ENCODE measurements at places on chromosomes 7 and 10.

DNA sequence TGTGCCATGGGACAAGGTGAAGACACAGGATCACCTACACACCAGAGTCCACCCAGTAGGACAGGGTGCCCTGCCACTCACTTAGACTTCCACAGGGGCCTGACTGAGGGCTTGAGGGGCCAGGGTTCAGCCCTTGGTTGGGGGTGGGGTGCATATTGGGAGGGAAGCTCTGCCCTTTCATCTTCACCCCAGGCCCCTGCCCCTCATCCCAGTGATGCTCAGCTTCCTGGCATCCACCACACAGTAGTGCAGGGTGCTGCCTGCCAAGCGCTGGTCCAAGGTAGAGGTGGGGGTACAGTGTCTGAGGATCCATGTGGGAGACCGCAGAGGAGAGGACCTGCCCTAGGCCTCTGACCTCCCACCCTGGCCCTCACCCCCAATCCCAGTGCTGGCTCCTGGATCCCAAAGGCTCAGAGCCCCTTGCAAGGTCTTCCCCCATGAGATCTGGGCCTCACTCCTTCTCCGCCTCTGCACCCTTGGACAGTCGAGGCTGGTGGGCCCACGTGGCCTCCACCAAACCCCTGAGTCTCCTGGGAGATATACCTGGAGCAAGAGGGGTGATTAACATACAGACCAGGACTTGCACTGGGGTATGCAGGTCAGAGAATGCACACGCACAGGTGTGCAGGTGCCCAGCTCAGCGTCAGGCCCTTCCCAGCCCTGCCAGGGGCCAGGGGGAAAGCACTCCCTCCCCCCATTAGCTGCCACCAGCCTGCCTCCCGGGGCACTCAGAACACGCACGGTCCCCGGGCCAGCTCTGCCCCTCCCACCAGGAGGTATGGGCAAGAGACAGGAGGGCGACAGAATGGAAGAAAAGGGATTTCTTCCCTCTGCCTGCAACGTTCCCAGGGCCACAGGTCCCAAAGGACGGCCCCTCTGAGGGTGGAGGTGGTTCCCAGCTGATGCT lies 8.6 kb upstream of the IRF5 start:
- no peak for DNase-seq

- DNase-seq, result peak; percentile 43
Observed at GRCh38 chr7:15214976-15215375, 312.4 kb upstream of the DGKB start.

GRCh38 chr7:93629291-93629801 lies 54.8 kb upstream of the CALCR start:
- DNase-seq, result no peak

GRCh38 chr7:156071612-156072011 lies 259.3 kb upstream of the SHH start:
- no peak for DNase-seq

DNA sequence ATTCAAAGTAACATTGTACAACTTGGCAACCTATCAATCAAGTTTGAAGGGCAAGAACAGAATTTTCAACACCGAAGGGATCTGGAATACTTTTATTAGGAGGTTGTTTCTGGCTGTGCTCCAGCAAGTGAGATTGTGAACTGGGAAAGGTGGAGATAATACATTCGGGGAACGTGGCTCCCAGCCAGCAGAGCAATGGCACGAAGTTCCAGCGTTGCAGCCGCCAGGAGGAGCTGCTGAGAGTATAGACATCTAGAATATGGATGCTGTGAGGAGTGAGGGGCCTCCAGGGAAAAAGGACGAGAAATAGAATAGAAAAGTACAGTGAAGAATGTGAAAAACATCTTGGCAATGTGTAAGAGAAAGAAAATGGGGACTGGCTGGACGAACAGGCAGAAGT lies 69.5 kb downstream of the TCERG1L start:
- DNase-seq, result no peak

GRCh38 chr7:134623193-134623592 lies 23.5 kb upstream of the BPGM start:
- DNase-seq, result no peak

GRCh38 chr10:20207653-20208052 lies 391.4 kb downstream of the PLXDC2 start:
- no peak for DNase-seq

DNA sequence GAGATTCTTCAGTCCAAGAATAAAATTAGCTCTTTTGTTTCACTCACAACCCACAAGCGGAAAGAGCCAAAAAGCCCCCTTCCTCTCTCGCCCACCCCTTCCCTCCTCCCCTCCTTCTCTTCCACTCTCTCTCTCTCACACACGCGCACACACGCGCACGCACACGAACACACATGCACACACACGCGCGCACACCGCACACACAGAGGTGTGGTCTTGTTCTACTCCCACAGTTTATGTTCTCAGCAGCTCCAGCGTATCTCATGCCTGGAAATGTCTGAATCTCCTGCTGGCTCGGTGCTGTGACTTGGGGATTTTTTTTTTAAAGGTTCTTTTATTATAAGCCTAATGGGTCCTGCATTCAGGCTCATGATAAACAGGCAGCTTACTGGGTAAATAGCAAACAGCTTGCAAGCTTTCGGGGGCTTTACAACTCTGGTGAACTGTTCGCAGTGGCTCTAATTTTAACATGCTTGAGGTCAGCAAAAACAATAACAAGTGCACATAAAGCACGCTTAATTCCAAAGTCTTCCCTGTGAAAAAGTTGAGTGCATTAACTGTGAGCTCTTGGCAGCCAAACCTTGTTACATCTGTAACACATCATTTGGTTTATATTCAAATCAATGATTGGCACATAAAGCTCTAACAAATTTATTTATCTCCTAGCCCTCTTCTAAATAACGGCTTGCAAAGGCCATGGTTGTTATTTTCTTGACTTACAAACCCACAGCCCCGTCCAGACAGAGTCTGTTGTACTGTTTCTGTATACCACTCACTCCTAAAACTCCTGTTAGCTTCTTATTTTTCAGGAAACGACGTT lies 424.1 kb upstream of the MGMT start:
- no peak for DNase-seq

- no peak for DNase-seq
Observed at GRCh38 chr7:85229544-85229943, 42.7 kb upstream of the SEMA3D start.

- DNase-seq, result no peak
Observed at GRCh38 chr7:2687338-2687869, 598 bp upstream of the AMZ1 start.

GRCh38 chr10:107166403-107166802 lies 1.9 kb upstream of the SORCS1 start:
- no peak for DNase-seq
